ENCODE measurements at places on chromosomes 16 and 17.

- DNase-seq = no peak
Measured at GRCh38 chr16:50305441-50306061, 39.2 kb downstream of the ADCY7 start.

- no peak for DNase-seq
Measured at GRCh38 chr17:80110447-80110812, 9.0 kb downstream of the GAA start.

GRCh38 chr16:57540906-57541753, 1.3 kb upstream of the ADGRG5 start:
- DNase-seq = no peak

GRCh38 chr16:50889276-50889675, 147.4 kb downstream of the CYLD start:
- DNase-seq = no peak

DNA sequence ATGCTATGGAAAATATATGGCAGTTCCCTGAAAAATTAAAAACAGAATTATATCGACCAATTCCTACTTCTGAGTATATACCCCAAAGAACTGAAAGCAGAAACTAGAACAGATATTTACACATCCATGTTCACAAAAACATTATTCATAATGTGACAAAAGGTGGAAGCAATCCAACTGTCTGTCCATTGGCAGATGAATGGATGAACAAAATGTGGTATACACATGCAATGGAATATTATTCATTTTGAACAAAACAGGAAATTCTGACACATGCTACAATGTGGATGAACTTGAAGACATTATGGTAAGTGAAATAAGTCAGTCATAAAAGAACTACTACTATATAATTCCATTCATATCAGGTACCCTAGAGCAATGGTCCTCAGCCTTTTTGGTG, 263.5 kb upstream of the AXIN2 start:
- DNase-seq = no peak

DNA sequence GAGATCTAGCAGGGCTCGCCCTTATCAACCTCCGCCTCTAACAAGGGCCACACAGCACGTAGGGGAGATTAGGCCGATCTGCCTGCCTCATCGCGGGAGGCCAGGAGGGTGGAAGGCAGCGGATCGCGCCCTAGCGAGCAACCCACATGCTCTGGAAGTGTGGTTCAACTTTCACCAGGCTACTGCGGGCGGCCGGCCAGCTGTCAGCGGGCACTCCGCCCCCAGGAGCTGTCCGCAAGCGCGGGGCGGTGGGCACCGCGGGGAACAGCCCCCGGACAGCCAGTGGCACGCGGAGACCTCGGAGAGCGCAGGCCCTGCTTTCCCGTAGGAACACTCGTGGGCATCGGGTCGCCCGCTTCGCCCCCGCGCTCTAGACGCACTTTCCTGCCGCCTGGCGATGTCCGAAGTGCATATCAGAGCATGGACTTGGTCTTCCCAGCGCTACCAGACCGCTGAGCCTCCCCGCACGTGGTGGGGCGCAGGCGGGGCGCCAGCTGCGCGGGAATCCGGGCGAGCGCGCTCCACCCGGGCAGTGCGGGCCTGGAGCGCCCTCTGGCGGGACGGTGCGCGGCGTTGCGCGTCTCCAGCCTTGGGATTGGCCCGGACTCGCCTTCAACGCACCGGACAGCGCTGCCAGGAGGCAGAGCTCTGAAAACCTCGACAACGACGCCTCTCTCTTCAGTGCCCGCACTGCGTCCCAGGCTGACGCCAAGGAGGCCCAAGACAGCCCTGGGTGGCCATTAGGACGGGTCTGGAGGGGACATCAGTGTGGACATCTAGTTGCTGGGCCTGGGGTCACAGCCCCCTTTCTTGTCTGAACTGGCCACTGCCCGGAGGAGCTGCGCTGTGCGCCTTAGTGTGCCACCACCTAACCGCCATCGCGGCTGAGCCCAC, 3.6 kb upstream of the ZNHIT3 start:
- peak; percentile 61 for DNase-seq

- no peak for DNase-seq
Measured at GRCh38 chr17:17760350-17760749, 76.4 kb downstream of the SREBF1 start.

GRCh38 chr17:76715496-76715830, 4.7 kb upstream of the MXRA7 start:
- no peak for DNase-seq

GRCh38 chr16:50719401-50720337, 22.2 kb upstream of the CYLD start:
- DNase-seq = no peak

- no peak for DNase-seq
Measured at GRCh38 chr17:17526369-17526768, 30.2 kb upstream of the RASD1 start.

DNA sequence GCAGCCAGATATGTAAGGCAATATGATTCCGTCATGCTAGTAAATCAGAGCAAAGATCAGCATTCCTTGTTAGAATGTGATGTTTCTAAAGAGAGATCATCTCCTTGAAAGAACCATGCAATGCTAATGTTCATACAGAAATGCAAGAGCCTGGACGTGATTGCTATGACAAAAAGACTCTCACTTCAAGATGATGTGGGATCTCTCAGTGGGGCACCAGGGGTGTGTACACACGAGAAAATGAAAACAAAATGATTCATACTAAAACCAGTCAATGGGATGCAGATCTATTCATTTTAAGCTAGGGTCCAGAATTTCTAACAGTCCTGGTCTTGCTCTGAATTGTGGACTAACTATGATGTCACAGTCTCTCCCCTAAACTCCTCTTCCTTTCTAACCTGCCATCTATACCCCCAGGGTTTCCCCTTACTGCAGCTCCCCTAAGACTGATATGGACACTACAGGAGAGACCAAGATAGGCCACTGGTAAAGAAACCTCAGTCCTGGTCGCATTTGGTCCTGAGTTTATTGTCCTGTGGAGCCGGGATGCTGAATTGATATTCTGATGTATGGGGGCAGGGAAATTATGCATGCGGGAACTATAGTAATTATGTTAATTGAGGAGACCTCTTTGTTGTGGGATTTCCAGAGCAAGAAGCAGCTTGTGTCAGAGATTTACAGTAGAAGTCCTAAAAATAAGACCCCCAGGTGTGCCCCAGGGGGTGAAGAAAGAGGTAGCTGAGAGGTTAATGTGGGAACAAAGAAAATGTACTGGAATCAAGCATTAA, 179.0 kb downstream of the PMP22 start:
- no peak for DNase-seq

GRCh38 chr17:38874505-38875400, 4.9 kb downstream of the LASP1 start:
- DNase-seq = no peak

DNA sequence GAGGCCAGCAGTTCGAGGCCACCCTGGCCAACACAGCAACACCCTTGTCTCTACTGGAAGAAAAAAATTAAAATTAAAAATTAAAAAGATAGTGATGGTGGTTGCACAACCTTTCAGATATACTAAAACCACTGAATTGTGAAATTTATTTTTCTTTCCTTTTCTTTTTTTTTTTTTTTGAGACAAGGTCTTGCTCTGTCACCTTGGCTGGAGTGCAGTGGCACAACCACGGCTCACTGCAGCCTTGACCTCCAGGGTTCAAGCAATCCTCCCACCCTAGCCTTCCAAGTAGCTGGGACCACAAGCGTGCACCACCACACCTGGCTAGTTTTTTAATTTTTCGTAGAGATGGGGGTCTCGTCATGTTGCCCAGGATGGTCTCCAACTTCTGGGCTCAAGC, 254.4 kb downstream of the SLC39A11 start:
- no peak for DNase-seq

DNA sequence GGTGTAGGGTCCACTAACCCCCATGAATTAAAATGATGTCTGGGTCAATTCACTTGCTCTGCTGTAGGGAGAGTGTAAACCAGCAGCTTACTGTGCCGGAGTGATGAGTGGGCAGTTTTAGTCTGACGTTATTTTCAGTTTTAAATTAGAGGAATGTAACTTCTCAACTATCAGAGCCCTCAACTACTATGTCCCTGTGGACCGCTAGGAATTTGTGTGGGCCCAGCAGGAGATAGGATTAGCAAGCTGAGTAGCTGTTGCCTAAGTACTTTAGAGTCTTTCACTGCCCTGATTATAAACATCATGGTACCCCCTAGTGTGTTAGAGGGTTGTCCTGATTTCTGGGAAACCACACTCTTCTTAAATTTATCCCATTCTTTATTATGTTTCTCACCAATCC, 11.4 kb downstream of the MARVELD3 start:
- no peak for DNase-seq

DNA sequence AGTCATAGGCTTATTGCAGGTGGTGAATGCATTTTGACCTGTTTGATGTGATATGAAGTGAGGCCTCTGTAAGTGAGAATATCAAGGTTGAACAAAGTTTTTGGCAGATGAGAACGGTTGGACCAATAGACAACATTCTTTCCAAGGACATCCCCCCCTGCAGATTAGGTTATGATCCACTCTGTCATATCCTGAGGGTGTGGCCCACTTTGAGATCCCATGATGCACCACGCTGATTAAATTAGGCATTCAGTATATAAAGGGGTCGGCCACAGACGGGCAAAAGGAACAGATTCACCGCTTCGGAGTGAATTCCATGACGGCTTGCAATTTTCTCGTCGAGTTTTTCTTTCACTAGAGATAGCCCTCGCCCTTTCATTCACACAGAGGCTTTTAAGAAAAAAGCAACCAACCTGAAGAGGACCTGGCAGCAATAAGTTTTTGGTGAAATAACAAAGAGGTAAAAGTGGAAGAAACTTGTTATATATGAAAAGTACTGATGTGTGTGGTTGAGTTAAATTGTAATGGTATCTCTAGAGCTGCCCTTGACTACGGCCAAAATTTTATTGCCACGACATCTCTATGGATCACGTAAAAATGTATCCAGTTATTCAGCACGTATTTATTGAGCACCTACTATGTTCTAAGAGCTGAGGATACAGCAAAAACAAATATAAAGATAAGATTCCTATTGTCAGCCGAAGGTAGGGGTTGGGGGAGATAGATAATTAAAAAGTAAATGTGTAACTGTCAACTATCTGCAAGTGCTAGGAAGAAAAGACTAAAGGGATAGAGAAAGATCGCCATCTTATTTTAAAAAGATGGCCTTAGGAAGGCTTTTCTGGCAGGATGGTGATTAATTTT, 1.7 kb upstream of the RBBP6 start:
- DNase-seq = no peak

DNA sequence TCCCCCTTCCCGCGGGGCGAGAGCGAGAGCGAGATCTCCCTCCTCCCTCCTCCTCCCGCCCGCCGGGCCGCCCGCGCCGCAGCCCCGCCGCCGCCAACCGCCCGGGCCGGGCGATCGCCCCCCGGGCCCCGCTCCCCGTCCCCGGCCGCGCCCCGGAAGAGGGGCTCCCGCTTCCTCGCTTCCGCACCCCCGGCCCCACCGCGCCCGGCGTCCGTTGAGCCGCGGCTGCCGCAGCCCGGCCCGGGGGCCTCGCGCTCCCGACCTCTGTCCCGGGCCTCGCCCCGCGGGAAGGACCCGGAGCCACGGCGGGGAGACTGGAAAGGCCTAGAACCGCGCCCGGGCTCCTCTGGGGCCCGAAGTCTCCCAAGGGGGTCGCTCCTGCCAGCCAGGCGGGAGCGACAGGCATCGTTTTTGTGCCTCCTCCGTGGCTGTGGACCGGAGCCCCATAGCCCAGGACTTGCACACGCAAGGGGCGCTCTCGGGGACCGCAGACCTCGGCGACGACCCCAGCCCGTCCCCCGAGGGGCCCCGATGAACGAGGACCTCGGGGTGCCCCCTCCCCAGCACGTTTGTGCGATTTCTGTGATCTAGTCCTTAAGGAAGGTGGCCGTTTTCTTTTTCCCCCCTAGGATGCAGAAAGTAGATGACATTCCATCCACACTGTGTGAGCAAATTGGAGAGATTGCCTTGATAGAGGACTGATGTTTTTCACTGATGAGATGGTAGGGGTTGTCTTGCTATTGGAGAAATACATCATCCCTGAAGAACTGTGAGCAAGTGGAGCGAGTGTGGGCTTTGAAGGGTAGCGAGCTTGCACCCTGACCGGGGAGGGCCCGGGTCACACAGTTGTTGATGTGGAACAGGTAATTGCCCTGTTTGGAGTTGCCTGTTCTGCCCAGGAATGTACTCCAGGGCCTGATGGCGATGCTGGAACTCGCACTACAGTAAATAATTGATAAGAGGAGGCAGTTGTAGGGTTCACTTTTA, 611 bp downstream of the BANP start:
- no peak for DNase-seq

DNA sequence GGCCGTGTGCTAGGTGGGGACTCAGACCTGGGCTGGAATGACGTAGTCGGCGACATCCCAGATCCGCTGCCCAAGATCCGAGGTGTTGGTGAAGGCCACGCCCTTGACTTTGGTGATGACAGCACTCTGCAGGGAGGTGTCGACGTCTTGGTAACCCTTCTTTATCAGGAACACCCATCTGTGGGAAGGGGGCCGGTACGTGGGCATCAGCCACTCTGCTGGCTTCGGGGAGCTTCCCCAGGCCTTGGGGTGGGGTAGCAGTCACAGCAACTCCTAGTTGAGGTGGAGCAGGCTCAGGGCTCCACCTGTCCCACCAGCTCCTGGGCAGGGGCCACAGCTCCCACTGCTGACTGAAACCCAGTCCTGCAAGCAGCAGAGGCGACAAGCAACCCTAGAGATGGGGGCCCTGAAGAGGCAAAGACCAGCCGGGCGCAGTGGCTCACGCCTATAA, 4.3 kb downstream of the P2RX5 start:
- no peak for DNase-seq

GRCh38 chr17:71725811-71726210, 395.0 kb upstream of the SOX9 start:
- DNase-seq = no peak

- DNase-seq = no peak
Measured at GRCh38 chr16:24423312-24423711, 116.1 kb upstream of the RBBP6 start.

- DNase-seq = peak; percentile 18
Measured at GRCh38 chr16:55944377-55944802, 69.2 kb upstream of the CES5A start.

- DNase-seq = no peak
Measured at GRCh38 chr16:55502801-55503366, 6.0 kb upstream of the LPCAT2 start.

- no peak for DNase-seq
Measured at GRCh38 chr16:73878611-73879010, 418.0 kb upstream of the PSMD7 start.

DNA sequence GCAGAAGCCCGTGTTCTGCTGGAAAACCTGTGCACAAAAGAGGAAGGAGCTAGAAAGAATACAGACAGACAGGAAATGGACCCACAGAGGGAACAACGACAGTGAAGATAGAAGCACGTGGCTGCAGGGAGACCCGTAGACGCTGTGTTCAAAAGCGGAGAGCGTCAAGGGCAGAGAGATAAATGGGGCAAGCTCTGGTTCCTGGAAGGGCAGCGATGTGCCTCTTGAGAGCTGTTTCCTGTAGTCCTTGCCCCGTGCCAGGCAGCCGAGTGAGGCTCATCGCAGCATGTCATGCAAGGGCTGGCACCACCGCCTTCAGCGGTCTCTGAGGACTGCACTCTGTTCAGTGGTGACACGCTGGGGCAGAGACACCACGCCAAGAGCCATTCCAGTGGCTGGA, 43.6 kb upstream of the CACNG5 start:
- no peak for DNase-seq

- no peak for DNase-seq
Measured at GRCh38 chr17:50421308-50422051, 4.5 kb upstream of the ACSF2 start.

- no peak for DNase-seq
Measured at GRCh38 chr16:239948-240277, 5.3 kb downstream of the FAM234A start.

GRCh38 chr17:67531291-67531690, 154.2 kb downstream of the PITPNC1 start:
- no peak for DNase-seq

- DNase-seq = no peak
Measured at GRCh38 chr17:40580140-40580539, 14.9 kb upstream of the CCR7 start.

All from stimulated activated CD8-positive, alpha-beta memory T cell treated with anti-CD3 and anti-CD28 coated beads, Interleukin-7, amount 100 ng/mL, for 24 hours (primary cell).